MG63 (cell line): ENCODE measurements at places on chromosomes 7 and 10. TPM values are rescaled to one million over a fixed set of nuclear protein-coding genes. Genes with fewer than 3 reads are reported as not detected.

- no peak for DNase-seq
These were observed 54.8 kb downstream of the EVX1 start for GRCh38 chr7:27297356-27297755.

GRCh38 chr10:68963151-68963550 lies 7.2 kb downstream of the DDX21 start:
- DNase-seq: no peak

DNA sequence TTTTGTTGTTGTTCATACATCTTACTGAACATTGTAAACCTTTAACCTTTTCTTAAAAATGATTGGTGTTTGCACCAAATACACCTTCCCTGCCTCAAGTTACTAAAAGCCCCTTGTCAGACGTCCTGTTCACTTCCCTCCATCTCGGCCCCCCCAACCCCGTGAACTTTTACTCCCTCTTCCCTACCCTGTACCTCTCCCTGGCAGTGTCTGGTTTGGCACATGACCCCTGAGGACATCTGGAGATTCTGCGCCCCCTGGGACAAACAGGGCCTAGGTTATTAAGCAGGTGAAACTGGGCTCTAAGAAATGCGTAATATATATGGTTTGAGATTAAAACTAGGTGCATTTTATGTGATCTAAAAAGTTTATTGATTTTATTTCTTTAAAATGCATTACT lies 1.4 kb downstream of the PPP2R2D start:
- no peak for DNase-seq

DNA sequence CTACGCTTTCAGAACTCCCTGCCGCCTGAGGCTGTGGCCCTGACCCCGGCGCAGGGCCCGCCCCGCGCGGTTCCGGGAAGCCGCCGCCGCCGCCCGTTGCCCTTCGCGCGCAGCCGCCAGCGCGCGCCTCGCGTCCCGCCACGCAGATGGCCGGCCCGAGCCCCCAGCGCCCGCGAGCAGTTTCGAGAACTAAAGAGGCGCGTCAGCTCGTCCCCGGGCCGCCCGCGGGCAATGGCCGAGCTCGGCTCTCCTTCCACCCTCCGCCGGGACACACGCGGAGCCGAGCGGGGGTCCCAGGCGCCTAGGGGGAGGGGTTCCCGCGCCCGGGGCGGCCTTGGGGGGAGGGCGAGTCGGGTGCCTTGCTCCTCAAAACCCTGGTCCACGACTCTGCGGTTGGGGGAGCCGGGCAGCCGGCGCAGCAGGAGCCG lies 1.8 kb downstream of the HNRNPF start:
- DNase-seq: peak; percentile 50

DNA sequence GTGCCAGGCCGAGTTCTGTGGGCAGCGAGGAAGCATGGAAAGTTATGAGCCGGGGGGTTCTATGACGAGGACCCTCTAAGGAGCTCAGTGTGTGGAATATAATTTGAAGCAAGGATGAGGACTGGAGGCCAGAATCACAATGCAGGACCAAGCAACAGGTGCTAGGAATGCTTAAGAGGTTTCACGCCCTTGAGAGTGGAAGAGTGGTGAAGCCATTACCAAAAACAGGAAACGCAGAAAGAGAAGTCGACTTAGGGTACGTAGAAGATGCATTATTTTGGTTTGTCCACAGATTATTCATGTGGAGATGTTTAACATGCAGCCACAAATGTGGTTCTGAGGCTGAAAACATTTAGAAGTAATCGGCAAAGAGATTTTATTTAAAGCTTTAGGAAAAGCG lies 78.7 kb downstream of the PIP4K2A start:
- DNase-seq: no peak

The SMARCD3 gene
- total RNA-seq: 12.0 and 14.2 TPM in 2 replicates

The ARHGEF35 gene
- 0.76 TPM in 2 replicates for total RNA-seq

DNA sequence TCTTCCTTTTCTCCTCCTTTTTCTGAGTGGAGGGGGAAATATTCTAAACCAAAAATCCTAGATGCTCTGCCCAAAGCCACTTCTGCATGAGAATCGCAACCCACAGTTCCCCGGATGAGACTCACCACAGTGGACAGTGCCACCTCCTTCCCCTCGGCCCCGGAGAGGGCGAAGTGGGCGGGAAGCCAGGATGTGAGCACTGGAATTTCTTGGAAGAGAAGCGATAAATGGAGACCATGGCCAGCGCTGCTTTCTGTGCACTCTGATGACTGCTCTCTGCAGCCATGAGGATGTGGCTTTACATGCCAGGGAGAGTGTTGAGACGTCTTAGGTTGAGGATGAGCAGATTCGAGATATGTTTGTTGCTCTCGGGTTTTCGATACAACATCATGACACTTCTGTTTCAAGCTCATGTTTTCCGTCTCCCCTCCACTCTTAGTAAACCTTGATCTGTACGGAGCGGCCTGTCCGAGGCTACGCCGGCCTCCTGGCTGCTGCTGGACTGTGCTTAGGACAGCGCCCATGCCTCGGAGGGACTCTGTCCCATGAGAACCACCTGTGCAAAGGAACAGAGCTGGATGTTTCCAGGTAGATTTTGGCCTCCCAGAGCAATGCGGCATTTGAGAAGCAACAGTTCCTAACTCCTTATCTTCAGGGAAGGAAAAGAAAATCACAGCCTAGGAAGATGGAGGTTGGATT lies 414.6 kb upstream of the FOXK1 start:
- DNase-seq: peak; percentile 25

The CLDN3 gene
- total RNA-seq: not detected in 2 replicates

The GRM3 gene
- not detected in 2 replicates for total RNA-seq

- no peak for DNase-seq
These were observed 324.2 kb upstream of the COBL start for GRCh38 chr7:51640841-51641240.

DNA sequence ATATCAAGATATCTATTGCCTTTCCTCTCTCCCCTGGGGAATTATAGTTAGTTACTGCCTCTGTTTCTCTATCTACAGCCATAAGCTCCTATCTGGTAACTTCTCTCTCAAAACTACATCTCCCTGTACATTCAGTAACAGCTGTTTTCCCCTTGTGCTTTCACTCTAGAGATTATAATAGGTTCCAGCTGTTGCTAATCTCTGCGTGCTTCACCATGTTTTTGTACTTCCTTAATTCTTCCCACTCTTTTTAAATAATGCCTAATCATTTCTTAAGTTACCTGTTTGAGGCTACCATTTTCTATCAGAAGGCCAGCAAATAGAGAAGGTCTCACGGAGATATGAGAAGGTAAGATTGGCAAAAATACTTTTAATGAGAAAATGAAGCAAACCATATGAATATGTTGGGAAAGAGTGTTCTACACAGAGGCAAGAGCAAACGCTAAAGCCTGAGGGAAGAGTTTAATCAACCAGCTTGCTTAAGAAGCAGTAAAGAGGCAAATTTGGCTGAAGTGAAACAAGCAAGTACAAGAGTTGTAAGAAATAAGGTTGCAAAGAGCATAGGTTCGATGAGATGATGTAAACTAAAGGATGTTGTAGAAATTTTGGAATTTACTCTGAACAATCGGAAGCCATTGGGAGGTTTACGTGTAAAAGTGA lies 101.9 kb upstream of the HGF start:
- no peak for DNase-seq

GRCh38 chr7:157780721-157781120 lies 443.9 kb downstream of the DNAJB6 start:
- DNase-seq: no peak

DNA sequence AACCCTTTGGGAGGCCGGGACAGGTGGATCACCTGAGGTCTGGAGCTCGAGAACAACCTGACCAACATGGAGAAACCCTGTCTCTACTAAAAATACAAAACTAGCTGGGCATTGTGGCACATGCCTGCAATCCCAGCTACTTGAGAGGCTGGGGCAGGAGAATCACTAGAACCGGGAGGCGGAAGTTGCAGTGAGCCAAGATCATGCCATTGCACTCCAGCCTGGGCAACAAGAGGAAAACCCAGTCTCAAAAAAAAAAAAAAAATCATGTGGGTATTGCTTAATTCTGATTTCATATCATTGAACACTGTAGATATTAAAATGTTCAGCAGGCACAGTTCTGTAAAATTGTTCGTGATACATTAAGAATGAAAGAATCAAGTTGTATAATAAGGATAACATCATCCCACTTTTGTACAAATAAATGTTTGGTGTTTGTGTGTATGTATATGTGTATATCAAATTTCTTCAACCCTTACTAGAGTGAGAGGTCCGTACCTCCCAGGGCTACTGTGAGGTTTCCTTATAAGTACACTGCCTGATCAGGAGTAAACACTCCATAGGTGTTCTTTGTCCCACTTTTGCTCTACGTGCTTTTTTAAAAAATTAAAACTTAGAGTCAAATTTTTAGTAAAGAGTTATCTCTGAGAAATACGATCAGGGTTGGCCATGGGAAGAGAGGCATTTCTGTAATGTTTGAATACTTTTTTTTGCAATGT lies 31.7 kb downstream of the PLEKHS1 start:
- no peak for DNase-seq

DNA sequence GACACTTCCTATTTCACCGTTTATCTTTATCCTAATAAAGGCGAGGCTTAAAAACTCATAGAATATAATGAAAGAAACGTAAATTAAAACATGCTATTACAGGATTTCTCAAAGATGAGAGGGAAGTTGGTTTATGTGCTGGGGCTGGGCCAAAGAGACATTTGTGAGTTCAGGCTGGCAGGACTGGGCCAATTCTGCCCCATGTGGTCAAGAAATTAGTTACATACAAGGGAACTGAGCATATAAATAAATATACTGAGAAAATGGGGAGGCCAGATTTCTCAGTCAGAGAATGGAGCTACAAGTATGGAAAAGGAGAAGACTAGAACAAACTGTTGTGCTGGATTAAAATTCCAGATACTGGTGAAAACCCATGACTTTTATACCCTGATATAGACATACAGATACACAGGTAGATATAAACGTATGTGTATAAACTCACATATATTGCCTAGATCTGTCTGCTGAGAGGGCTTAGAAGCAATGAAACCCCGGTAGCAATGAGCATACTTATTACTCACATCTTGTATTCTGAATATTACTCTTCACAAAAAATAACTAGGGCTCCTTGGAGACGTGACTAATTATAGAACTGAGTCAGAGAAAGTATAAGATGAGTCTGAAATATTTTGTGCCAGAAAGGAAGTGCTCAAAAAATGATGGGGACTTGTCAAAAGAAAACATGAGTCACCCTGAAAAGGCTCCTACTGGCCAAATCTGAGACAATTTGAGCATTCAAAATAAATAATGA lies 155.7 kb upstream of the FGFR2 start:
- DNase-seq: peak; percentile 63

- DNase-seq: no peak
These were observed 376.0 kb downstream of the SORCS3 start for GRCh38 chr10:105017116-105017515.

DNA sequence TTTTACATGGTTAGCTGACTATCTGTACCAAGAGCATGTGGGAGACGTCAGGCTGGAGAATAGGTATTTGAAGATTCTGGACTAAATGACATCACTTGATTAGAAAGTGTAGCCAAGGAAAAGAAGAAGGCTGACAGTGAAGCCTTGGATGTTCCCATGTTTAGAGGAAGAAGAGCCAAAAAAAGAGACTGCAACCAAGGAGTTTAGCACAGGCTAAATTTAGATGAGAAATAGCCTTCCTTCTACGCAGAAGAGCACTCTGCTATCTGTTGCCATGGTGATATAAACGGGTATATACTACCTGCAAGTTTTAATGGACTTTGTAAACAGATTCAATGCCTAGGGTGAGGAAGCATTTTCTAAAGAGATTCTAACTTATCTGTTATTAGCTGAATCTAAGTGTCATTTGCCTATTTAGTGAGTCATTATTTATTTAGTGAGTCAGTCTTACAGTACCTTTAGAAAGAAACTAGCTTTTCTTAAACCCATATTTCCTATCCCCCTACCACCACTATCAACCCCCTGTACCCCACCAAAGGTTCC lies 69.8 kb downstream of the CDK6 start:
- DNase-seq: no peak

DNA sequence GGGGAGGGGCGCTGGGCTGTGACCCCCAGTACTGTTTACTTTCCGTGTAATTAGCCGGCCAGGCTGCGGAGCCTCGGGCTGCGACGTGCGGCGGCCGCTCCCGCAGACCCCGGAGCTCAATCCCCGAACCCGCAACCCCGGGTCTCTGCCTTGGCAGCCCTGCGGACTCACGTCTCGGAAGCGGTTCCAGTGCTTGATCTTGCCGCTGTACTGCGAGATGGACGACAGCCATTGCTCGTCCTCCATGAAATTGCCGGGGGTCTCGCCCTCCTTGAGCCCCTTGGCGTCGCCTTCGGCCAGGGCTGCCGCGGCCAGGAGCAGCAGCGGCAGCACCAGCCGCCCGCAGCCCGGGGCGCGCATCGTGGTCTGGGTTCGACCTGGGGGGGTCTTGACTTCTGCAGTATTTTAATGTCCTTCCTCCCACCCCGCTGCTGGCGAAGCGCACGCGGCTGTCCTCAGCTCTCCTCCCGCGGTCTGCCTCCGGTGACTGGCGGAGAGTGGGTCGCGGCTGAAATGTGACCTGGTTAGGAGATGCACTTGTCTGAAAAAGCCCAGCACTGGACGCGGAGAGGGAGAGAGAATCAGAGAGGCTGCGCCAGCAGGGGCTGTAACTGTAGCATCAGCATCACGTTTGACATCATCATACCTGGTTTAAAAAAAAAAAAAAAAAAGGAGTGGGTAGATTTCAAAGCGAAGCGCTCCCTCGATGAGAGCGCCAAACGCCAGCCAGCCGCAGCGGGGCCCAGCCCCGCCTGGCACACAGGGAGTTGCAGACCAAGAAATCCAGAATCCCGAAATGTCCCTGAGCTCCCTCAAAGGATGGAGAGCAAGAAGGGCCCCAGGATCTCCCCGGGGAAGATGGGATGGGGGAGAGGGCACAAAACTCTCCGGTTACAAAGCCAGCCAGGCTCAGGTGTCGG lies at the start of gene SPOCK2:
Gene SPOCK2 (minus strand): TSS at position 583 of the 920 bp plus-strand sequence. CDS start 223 bp downstream, at position 360.
- no peak for DNase-seq

The ZNF487 gene
- total RNA-seq: 1.3 and 5.4 TPM in 2 replicates

DNA sequence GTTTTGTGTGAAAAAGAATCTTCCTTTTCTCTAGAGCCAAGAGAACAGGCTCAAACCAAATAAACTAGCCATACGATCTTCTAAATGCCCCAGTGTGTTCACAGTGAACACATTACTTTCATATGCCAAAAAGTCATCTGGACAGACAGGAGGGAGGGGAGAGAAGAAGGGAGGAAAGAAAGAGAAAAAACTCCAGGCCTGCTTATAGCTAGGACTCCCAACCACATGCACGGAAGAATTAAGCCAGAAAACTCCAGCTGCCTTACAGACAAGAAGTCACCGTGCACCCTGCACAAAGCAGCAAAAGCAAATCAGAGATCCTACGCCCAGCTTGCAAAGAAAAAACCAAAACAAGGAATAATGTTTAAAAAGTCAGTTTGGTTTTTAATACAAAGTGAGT lies 34.3 kb downstream of the SNX8 start:
- DNase-seq: no peak
